ENCODE measurements at places on chromosomes 3 and 15.

GRCh38 chr3:166190360-166190759 is 353.1 kb upstream of the BCHE start:
- no peak for DNase-seq

DNA sequence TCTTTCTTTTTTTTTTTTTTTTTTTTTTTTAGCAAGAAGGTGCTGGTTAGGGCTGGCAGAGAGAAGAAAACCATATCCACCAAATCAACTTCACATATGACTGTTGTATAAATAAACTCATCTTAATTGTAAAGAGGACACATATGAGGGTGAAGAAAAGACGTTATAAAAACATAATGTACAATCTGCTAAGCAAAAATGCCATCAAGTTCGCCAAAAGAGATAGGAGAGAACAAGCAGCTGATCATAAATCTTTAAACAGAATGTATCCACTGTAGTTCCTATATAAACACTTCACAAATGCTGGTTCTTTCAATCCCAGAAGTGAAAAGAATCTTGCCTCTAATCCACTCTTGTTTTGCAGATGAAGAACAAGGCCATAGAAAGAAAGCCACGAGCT is 9.2 kb downstream of the FGF12 start:
- no peak for DNase-seq

DNA sequence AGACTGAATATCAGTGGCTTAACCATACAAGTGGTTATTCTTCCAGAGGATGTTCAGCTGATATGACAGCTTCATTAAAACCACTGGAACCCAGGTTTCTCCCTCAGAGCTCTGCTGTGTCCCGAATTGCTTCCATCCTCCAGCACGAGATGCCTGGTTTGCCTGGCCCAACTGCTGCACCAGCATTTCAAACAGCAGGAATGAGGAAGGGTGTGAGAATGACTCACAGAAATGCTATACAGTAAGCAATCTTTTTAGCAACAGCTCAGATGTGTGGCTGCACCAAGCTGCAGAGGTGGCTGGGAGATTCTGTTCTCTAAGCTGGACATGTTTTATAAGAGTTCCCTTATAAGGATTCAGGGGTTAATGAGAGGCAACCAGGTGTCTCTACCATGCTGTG is 271.0 kb downstream of the GABRG3 start:
- no peak for DNase-seq

DNA sequence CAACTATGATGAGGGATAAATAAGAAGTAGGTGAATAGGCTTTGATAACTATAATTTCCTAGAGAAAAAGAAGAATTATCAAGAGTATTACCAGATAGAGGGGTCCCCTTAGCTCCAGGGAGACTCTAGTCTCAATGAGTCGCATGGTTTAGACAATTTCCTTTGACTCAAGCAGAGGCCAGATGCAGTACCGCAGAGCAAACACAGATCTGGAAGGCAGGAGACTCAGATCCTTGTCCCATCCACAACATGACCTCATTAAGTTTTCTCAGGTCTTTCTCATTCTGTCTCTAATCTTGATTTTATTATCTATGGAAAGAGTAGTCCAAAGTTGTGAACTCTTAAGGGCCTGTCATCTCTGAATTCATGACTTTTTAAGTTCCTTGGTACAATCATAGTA is 987.9 kb downstream of the NTRK3 start:
- no peak for DNase-seq

GRCh38 chr3:99232696-99233095 is 331.2 kb upstream of the DCBLD2 start:
- DNase-seq, result no peak

DNA sequence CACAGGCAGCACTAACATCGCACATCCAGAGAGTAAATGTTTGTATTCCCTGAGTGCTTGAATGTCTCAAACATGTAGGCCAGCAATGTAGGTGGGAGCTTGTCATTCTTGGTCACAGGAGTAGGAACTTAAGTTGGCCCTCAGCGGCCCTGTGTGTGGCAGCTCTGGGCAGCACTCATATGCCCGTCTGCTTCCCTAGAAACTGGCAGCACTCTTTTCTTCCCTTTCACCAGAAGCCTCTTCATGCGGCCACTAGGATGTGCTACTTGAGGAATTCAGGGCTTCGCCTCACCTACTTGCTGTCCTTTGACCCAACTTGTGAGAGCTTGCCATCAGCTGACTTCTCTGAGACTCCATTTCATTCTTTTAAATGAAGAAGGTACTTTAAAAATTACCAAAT is 69.5 kb downstream of the TIPARP start:
- no peak for DNase-seq

DNA sequence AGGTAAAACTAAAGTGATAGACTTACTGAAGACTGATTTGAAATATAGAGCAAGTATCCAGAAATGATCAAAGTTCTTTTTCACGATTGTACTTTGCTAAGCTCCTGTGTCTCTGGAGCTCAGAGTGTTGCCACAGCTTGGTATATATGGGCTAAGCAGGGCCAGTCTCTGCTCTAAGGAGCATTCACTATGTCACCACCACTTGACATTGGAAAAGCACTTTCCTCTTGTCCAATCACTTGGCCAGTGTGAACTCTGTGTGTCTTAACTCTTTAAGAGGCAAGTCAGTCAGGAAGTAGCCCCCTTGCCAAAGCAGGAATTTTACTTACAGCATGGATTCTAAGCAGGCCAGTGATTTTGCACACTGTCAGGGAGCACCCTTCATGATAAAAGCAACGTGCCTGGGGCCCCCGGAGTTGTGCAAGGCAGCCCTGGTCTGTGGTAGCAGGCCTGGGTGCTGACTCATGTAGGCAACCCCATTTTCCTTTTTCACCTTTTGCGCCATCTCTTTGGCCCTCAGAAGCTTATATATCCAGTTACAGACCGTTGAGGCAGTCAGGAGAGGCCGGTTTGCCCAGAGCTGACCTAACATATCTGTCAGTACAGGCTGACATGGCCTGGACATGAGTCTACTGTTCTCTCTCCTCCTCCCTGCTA is 73.0 kb downstream of the HCN4 start:
- no peak for DNase-seq

DNA sequence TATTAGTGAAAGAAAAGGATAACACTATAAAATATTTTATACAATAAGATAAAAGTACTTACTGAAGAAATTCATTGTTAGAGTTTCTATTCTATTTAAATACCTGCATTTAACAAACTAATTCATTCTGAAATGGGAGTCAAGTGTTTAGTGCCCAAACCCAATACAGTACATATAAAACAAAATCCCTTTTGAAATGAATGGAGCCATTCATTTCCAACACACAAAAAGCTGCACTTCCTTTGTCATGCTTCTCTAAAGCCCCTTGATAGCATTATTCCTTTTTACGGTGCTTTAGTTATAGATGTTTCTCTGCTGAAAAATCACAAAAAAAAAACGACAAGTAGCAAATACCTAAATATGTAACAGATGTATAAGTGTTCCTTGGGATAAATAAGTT is 596.3 kb downstream of the ZIC1 start:
- no peak for DNase-seq

Data from effector memory CD4-positive, alpha-beta T cell (primary cell).